ENCODE measurements at places on chromosomes 2 and 18.

DNA sequence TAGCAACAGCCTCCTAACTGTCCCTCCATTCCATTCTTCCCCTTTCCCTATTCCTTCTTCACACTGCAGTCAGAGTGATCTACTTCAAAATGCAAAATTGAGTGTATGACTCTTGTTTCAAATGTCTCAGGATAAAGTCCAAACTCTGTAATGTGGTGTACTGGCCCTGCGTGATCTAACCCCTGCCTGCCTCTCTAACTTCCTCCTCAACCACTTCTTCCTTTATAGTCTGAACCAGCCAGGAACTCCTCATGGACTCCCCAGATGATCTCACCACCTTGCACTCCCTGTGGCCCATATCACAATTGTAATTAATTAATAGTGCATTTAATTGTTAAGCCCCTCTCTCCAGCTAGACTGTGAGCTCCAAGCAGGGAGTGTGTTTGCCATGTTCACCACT is 3.1 kb upstream of the B3GNT2 start:
- no peak for DNase-seq

GRCh38 chr2:152407204-152407721 is 72.3 kb downstream of the FMNL2 start:
- no peak for DNase-seq

DNA sequence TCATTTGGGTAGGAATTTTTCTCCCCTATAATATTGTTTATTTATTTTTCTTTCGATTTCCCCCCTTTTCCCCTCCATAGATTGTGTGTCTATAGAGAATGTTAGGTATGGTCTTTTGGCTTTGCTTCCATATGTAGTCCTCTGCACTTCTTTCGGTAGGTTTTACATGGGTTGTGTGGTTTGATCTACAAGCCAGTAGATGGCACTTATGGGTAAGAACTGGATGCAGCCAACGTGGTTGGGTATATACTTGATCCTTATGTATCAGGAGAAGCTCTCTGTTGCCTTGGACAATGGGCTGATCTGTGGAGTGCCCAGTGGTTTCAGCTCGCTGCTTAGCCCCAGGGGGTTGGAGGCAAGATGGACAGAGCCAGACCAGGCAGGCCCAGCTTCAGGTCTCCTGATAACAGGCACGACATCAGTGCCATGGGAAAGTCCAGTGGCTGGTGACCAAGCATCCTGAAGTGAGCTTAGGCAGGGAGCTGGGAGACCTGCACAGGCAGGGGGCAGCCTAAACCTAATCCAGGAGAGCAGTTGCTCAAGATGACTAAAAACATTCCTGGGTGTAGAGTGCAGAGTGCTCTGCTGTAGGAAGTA is 488.3 kb downstream of the CCDC85A start:
- DNase-seq, result no peak

DNA sequence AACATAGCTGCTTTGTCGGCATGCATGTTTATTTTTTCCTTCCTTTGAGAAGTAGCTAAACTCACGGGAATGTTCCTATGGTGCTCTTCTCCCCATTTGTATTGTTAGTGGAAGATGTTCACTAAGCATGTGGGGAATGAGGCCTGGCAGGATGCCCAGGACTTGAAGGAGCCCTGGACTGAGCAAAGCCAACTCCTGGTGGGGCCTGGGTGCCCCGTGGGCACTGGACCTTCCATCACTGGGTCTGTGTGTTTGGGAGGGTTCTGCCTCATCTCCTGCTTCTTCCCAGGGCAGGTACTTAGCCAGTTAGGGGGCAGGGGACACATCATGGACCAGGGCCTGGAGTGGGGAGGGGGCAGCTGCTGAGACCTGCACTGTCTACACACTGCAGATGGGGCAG is 49.3 kb downstream of the ACAA2 start:
- DNase-seq, result no peak

DNA sequence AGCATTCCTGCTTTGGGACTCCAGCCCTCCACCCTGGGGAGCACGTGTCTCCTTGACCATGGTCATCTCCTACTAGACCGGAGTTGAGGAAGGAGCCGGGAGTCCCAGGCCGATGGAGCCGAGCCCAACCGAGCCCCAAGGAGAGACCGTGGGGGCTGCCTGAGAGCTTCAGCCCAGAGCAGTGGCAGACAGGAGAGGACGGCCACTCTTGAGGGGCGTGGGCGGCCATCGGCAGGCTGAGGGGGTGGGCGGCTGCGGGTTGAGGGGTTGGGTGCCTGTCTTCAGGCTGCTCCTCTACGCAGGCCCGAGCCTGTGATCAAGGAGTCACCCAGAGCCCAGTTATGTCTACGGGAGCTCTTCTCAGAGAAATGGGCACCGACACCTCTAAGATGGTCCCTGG is 158.7 kb downstream of the PXDN start:
- no peak for DNase-seq

GRCh38 chr2:69693059-69693774 is 48.7 kb upstream of the ANXA4 start:
- no peak for DNase-seq

- no peak for DNase-seq
Measured at GRCh38 chr2:212595036-212595654, 56.5 kb upstream of the ERBB4 start.

DNA sequence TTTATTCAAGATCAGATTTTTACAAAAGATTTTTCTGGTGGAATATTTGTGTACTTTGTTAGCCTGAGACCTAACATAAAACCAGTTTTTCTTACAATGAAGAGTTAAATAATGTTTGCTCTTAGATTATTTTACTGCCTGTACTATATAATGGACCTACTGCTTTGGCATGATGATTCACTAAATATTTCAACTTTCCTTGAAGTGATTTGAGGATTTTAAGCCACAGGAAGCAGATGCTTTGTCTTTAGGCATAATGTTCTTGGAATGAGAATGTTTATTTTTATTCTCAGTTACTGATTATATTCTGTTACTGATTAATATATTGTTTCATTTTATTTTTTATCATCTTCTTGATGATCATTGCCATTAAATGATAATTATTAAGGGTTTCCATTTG is 175.3 kb upstream of the LRP1B start:
- DNase-seq, result no peak

DNA sequence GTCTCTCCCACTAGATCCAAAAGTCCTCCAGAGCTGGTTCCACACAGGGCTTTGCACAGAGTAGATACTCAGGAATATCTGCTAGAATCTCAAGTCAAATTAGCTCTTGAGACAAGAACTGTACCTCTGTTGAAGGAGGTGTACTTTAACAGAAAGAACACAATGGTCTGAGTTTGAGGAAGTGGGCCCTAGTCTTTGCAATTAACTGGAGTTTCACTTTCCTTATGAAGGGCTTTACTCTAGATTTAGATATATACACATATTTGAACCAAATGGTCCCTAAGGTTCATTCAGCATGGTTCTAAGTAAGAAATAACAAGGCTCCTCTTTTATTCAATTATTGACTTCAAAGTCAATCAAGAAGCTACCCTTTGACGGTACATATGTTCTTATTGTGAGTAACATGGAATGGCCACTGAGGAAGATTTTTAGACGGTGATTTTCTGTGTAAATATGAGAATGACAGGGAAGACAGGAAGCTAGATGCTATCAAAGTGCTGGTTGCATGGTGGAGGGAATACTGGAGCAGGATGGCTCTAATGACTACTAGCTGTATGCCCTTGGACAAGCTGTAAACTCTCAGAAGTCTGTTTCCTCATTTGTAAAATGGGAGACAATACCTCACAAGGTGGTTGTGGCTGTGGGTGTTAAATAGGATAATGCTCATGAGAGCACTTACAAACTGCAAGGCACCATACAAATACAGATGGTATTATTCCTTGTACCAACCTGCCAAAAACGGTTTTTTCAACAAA is 73.5 kb upstream of the SERTAD2 start:
- DNase-seq, result no peak

GRCh38 chr2:228731517-228731916 is 539.6 kb downstream of the PID1 start:
- DNase-seq, result no peak

GRCh38 chr2:159661286-159661685 is 44.9 kb upstream of the BAZ2B start:
- DNase-seq, result no peak

DNA sequence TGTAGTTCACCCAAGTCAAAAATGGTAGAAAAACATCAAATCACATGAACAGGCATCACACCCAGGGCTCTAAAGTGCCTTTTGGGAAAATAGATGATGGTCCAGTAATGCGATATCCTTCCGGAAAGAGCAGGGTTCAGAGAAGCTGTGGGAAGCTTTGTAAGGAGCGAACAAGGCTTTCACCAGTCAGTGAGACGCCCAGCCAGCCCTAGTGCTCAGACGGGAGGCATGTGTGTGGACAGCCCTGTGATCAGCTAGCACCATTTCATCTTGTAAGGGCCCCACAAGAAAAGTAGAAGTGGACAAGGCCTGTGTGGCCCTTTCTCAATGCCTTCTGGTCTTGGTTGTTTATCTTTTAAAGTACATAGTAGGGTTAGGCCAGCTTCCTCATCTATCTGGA is 76.1 kb downstream of the SMIM21 start:
- DNase-seq, result no peak

GRCh38 chr2:216535454-216535995 is 36.9 kb downstream of the RPL37A start:
- no peak for DNase-seq

GRCh38 chr2:182014284-182014683 is 28.6 kb downstream of the PPP1R1C start:
- DNase-seq, result no peak

DNA sequence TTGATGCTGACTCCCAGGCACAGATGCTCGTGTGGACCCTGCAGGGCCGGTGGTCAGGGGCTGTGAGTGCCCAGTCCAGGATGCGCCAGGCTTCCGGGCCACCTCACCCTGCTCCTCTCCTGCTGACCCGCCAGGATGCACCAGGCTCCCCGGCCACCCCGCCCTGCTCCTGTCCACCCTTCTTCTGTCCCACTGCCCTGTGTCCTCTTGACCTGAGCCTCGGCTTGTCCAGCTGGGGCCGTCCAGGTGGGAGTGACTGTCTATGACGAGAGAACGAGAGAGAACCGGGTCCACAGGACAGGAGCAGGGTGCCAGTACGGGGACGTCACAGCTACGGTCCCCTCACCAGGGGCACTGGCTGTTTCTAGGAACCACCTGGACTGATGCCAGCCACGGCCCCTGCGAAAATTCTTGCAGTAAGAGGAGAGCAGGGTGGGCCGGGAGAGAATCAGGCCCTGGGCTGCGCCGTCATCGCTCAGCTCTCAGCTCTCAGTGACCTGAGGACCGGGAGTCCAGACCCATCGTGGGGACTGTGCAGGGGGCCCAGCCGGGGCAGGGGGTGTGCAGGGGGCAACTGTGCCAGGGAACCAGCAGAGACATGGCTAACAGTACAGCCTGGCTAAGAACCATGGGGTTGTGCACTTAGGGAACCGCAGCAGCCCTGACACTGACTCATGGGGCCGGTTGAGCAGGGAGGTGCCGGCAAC is 12.9 kb upstream of the NFATC1 start:
- DNase-seq, result no peak

GRCh38 chr2:38751596-38752410 is 642 bp upstream of the SRSF7 start:
- DNase-seq, result peak; percentile 27

DNA sequence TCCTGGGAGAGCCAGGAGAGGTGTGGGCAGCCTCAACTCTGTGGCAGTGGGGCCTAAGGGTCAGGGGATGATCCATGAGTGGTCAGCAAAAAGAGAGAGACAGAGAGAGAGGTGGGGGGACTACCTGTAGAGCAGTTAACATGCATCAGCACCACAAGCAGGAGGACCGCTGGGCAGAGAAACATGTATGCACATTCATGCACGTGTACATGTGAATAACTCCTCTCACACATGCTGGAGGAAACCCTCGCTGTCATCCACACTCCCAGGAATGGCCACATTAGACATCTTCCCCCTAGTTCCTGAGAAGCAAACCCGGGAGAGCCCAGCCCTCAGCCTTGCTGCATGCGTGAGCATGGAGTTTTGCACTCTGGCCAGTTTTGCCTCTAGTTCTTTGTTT is 166.1 kb downstream of the SMAD7 start:
- DNase-seq, result no peak

- no peak for DNase-seq
Measured at GRCh38 chr2:127201452-127201851, 18.6 kb downstream of the CYP27C1 start.

DNA sequence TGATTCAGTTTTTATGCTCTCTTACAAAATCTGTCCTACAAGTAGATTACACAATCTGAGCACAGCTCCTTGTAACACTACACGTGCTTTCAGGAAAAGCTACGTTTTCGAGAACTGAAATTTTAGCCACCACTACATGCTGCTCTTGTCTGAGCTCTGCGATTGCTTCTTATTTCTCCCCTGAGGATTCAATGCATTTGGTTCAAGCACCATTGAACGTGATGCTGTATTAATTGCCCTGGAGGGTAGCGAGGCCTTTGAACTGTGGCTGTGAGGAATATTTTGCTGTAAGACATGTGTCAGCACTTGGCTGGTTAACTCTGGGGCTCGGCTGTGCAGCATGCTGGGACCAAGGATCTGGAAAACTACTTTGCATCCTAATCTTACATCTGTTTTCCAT is 405.8 kb downstream of the EPHA4 start:
- no peak for DNase-seq

DNA sequence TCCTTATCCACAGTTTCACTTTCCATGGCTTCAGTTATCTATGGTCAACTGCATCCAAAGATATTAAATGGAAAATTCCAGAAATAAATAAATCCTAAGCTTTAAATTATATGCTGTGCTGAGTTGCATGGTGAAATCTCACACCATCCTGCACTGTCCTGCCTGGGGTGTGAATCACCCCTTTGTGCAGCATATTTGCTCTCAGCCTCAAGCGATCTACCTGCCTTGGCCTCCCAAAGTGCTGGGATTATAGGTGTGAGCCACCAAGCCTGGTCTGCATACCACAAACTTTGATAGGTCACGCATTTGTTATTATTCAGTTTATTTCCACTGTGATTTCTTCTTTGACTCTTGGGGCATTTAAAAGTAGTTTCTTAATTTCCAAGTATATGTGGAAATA is 117.2 kb downstream of the SPIRE1 start:
- no peak for DNase-seq

DNA sequence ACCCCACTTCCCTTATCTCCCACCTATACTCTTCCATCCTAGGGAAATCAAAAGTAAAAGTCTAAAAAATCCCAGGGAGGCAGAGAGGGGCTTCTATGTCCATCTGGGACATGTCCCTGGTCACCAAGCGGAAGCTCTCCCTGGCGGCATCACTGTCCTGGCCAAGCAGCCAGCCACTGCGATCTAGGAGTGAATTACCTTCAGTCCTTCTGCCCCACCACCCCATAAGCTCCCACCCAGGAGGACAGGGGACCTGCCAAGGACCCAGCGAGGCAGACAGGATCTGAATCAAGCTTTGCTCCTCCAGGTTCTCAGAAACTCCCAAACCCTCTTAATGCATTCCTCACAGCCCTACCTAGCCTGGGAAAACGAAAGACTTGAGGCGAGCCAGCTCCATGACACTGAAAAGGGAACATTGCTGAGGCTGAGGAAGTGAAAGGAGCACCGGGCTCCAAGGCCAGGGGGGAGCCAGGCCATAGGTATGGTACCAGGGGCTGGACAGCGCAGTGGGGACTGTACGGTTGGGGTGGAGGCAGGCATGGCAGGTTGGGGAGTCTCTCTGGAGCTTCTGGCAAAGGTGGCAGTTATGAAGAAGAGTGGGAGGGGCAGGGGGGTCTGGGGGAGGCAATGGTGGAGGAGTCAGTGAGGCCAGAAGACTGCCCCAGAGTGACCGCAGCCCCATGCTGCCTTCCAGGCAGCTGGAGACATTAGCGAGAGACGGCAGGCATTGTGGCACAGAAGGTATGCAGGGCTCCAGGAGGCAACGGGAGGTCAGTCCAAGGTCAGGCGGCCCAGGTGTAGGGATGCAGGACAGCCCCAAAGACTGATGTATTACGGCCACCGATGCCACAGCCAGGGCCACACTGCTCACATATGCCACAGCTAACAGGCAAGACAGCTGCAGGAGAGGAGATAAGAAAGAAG is 2.7 kb upstream of the SLC23A3 start:
- DNase-seq, result no peak
